Vagina (tissue), 2 donors: ENCODE measurements at places on chromosomes 13 and 19.

DNA sequence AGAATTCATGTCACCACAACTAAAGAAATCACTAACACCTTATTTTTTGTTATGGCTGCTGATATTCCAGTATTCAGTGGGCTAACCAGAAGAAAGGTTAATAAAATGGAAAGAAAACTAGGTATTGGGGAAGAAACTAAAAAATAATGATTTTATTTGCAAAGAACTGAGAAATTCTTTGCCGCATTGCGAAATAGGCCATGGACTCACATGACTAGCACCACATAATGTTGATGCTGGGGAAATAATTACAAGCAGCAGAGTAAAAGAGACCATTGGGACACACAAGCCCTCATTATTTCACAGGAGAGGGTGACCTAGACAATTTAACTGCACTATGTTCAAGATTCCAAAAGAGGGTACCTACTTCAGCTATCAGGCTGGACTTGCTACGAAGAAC lies 1411.5 kb downstream of the SLITRK5 start:
- DNase-seq, result no peak
- H3K4me1 ChIP-seq, result no peaks in the 10 kb centered on the region
- no peak overlapping the region for H3K4me3 ChIP-seq

DNA sequence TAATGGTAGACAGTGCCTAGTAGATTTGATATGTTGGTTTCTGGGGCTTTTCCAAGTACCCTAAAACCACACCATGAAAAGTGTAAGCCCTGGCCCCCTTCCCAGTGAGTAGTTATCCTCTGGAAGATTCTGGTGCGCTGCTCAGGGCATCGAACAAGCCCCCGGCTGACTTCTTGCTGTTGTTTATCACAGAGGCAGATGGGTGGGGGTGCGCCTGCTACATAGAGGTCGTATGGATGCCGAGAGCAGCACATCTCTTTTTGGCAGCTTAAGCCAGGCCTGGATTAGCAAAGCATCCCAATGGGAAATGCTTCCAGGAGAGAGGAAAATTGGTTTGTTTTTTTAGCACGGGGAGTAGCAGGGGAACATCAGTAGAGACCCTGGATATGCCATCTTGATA lies 26.3 kb upstream of the SPATA13 start:
- DNase-seq, result no peak
- no peaks in the 10 kb centered on the region for H3K4me1 ChIP-seq
- H3K36me3 ChIP-seq, result no peaks in the 10 kb centered on the region
- H3K27ac ChIP-seq, result no peak overlapping the region

- no peaks in the 10 kb centered on the region for H3K36me3 ChIP-seq
- DNase-seq, result no peak
- H3K27me3 ChIP-seq, result no peaks in the 10 kb centered on the region
- no peak overlapping the region for H3K4me3 ChIP-seq
- no peaks in the 10 kb centered on the region for H3K4me1 ChIP-seq
Measured at GRCh38 chr13:76216729-76217128, 580.6 kb downstream of the LMO7 start.

DNA sequence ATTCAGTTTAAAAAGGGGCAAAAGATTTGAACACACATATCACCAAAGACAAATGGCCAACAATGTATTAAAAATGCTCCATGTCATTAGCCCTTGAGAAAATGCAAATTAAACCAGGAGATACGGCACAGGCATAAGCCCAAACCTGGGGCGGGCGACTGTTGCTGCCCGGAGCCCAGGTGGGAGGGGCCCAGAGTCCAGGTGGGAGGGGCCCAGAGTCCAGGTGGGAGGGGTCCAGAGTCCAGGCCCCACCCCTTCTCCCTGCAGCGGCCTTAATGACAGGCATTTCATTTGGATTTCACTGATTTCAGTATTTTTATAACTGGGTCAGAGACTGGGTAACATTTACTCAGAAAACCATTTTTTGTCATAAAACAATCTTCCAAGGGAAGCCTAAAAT lies 78.2 kb downstream of the RASA3 start:
- H3K4me1 ChIP-seq, result peaks cover 60% of the 10 kb centered on the region
- H3K4me3 ChIP-seq, result no peak overlapping the region
- DNase-seq, result no peak
- no peaks in the 10 kb centered on the region for H3K27me3 ChIP-seq
- no peak overlapping the region for H3K27ac ChIP-seq
- H3K36me3 ChIP-seq, result no peaks in the 10 kb centered on the region

DNA sequence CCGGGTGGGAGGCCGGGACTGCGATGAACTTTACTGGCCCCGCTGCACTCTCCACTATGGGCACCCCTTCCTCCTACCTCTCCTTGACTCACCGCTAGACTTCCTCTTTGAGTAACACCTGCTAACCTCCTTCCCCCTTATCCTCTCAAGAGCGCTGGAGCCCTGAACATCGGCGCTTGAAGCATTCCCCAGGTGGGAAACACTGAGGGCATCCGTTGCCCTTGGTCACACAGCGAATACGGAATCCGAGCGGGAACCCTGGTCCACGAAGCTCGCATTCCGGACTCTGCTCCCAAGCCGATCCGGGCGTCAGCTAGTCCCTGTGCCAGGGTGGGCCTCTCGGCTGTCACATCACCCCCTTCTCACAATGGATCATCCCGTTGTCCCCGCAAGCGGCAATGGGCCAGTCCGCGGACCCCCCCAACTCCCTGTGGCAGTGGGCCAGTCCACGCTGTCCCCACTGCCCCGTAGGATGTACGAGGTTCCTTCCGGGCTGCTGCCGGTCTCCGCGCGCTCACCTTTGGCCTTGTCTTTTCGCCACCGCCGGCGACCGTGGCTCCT lies 4.2 kb downstream of the LIPE start:
- H3K27ac ChIP-seq, result peak overlapping the region; percentile 42
- no peaks in the 10 kb centered on the region for H3K36me3 ChIP-seq
- no peak for DNase-seq

- peaks cover 10% of the 10 kb centered on the region for H3K4me1 ChIP-seq
- no peaks in the 10 kb centered on the region for H3K36me3 ChIP-seq
- no peaks in the 10 kb centered on the region for H3K27me3 ChIP-seq
- DNase-seq, result no peak
- no peak overlapping the region for H3K4me3 ChIP-seq
- no peak overlapping the region for H3K27ac ChIP-seq
Measured at GRCh38 chr13:75366380-75367280, 115.3 kb downstream of the TBC1D4 start.

DNA sequence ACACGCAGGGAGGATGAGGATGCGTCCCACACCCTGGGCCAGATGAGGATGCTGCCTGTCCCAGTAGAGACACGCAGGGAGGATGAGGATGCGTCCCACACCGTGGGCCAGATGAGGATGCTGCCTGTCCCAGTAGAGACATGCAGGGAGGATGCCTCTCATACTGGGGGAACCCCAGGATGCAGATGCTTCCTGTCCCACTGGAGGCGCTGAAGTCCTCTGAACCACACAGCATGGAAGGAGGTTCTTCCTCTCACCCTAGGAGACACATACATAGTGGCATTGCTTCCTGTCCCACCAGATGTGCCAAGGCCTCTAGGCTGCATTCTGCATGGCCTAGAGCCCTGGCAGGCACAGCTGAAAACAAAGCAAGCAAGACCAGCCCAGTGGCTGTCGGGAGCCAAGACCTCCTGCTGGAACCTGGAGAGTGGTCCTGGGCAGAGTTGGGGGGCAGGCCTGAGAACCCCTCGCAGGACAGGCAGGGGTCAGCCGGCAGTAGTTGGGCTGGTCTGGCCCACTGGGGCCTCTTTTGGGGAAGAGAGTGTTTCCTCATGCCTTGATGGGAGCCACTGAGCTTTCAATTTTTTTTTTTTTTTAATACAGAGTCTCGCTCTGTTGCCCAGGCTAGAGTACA lies 4.3 kb downstream of the HPN start:
- H3K4me1 ChIP-seq, result peaks cover 19% of the 10 kb centered on the region
- no peak overlapping the region for H3K27ac ChIP-seq
- DNase-seq, result no peak
- no peaks in the 10 kb centered on the region for H3K36me3 ChIP-seq
- H3K27me3 ChIP-seq, result no peaks in the 10 kb centered on the region

- H3K27ac ChIP-seq, result peak overlapping the region; percentile 100
- H3K4me3 ChIP-seq, result no peak overlapping the region
- peak; percentile 84 for DNase-seq
- peaks cover 89% of the 10 kb centered on the region for H3K4me1 ChIP-seq
- no peaks in the 10 kb centered on the region for H3K27me3 ChIP-seq
Measured at GRCh38 chr19:2043961-2044708, 6.9 kb downstream of the MKNK2 start.

GRCh38 chr19:47768604-47769003 lies 9.9 kb upstream of the SELENOW start:
- H3K4me3 ChIP-seq, result no peak overlapping the region
- DNase-seq, result no peak
- no peak overlapping the region for H3K27ac ChIP-seq
- H3K4me1 ChIP-seq, result no peaks in the 10 kb centered on the region
- H3K27me3 ChIP-seq, result no peaks in the 10 kb centered on the region

- no peaks in the 10 kb centered on the region for H3K27me3 ChIP-seq
- no peak for DNase-seq
- no peaks in the 10 kb centered on the region for H3K36me3 ChIP-seq
- no peak overlapping the region for H3K27ac ChIP-seq
Measured at GRCh38 chr13:50684366-50684765, 159.1 kb downstream of the DLEU7 start.

DNA sequence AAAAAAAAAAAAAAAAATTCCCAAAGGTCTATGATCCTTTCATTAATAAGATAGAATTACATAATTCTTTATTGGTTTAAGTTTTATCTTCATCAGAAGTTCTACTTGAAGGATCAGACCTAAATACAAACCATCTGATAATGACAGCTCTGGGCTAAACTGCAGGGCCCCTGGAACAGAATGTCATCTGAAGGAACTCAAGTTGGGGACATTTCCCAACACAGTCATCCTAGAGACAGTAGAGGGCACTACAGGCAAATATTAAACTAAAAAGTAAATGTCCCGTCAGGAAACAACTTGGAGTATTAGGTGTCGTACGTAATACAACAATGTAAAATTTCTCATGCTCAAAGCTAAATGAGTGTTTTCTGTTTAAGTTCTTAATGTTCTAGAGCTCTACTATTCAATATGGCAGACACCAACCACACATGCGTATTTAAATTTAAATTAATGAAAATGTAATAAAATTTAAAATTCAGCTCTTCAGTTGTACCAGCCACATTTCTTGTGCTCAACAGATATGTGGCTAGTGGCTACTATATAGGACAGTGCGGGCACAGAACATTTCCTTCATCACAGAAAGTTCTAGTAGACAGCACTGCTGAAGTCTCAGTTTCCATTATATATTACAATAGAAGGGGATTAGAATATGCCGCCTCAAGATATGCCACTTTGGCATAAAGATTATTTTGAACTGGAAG lies 21.8 kb upstream of the NAXD start:
- no peaks in the 10 kb centered on the region for H3K27me3 ChIP-seq
- DNase-seq, result no peak

DNA sequence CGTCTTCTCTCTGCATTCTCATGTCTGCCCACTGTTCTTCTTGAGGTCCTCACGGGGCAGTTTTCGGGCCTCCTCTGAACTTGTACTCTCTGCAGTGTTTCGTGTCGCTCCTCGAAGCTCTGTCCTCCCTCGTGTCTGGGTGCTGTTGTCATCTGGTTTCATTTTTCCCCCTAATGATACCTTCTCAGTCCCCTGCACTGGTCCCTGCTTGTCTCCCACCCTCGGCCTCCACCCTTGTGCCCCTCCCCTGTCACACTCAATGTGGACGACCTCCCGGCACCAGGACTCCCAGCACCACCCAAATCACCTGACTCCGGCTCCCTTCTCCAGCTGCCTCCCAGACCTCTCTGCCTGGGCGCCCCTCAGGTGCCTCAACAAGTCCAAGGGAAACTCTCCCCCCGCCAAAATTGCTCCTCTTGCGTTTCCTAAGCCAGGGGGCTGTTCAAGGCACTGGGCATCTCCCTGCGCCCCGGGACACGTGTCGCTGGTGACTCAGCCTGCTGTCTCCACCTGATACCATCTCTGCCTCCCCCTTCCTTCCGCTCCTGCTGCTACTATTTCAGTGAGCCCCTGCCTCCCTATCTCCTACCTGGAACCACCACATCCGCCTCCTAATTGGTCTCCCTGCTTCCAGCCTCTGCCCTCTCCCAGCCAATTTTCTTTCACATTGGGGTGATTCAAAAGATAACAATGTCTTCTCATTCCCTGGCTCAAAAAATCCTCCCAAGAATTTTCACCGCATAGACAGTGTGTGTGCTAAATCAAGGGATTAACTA lies 49.5 kb downstream of the RFX2 start:
- peak; percentile 89 for DNase-seq
- peaks cover 90% of the 10 kb centered on the region for H3K4me1 ChIP-seq
- H3K4me3 ChIP-seq, result peak overlapping the region; percentile 5
- peak overlapping the region; percentile 63 for H3K27ac ChIP-seq
- no peaks in the 10 kb centered on the region for H3K27me3 ChIP-seq
- H3K36me3 ChIP-seq, result no peaks in the 10 kb centered on the region

GRCh38 chr19:21947775-21948174 lies 63.0 kb downstream of the ZNF208 start:
- H3K27me3 ChIP-seq, result no peaks in the 10 kb centered on the region
- no peak overlapping the region for H3K27ac ChIP-seq
- H3K4me1 ChIP-seq, result no peaks in the 10 kb centered on the region

GRCh38 chr19:30605333-30605732 lies 233.1 kb downstream of the ZNF536 start:
- DNase-seq, result no peak
- no peak overlapping the region for H3K27ac ChIP-seq
- H3K4me3 ChIP-seq, result no peak overlapping the region

- H3K36me3 ChIP-seq, result no peaks in the 10 kb centered on the region
- no peak for DNase-seq
- H3K4me1 ChIP-seq, result peaks cover 2% of the 10 kb centered on the region
- no peak overlapping the region for H3K4me3 ChIP-seq
Measured at GRCh38 chr19:7657131-7657751, 11.6 kb upstream of the RETN start.

DNA sequence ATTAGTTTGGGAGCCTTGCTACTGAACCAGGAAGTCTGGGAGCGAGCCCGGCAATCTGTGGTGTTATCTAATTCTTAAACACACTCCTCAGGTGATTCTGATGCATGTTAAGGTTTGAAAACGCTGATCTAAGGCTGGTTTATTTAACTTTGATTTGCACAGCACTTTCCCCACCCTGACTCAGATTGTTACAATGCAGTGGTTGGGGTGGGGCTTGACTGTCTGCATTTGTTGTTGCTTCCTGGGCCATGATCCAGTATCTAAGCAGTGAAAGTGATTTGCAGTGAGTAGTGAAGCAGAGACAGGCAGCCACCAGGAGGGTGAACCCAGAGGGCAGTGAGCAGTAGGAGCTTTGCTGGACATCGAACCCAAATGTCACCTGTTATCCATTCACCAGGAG lies 81.6 kb upstream of the ARGLU1 start:
- no peak overlapping the region for H3K4me3 ChIP-seq
- no peaks in the 10 kb centered on the region for H3K4me1 ChIP-seq
- DNase-seq, result no peak
- no peaks in the 10 kb centered on the region for H3K27me3 ChIP-seq
- H3K36me3 ChIP-seq, result no peaks in the 10 kb centered on the region

GRCh38 chr13:40706439-40706838 lies 40.0 kb upstream of the FOXO1 start:
- no peak for DNase-seq
- no peaks in the 10 kb centered on the region for H3K27me3 ChIP-seq
- H3K27ac ChIP-seq, result no peak overlapping the region
- no peaks in the 10 kb centered on the region for H3K4me1 ChIP-seq

GRCh38 chr13:55199134-55199533 lies 1941.6 kb upstream of the PRR20A start:
- no peaks in the 10 kb centered on the region for H3K27me3 ChIP-seq
- no peaks in the 10 kb centered on the region for H3K4me1 ChIP-seq
- no peak overlapping the region for H3K27ac ChIP-seq
- no peaks in the 10 kb centered on the region for H3K36me3 ChIP-seq
- no peak overlapping the region for H3K4me3 ChIP-seq
